ENCODE measurements at places on chromosomes 5 and 9. TPM values are rescaled to one million over a fixed set of nuclear protein-coding genes. Genes with fewer than 3 reads are reported as not detected.
A peak's percentile ranks its signal among the peaks of the same experiment; 100 is the strongest.

GRCh38 chr5:102277144-102277543 lies 18.9 kb downstream of the SLCO4C1 start:
- DNase-seq: no peak

- DNase-seq: no peak
Observed at GRCh38 chr9:93244510-93245436, 60.8 kb downstream of the WNK2 start.

DNA sequence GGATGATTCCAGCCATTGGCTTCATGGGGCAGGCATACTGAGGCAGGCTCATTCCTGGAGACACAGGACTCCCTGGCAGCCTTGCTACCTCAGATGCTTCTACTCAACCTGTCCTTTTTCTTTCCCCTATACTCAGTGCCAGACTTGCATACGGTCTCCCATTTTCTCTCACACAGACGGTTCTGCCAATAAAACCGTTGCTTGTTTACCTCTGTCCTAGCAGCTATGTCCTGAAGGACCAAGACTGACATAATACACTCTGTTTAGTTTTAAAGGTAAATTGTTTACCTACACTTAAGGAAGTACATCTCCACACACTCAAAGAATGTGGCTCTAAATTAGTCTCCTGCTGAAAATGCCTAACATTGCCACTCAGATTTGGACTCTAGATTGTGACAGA lies 151.0 kb upstream of the RFX3 start:
- no peak for DNase-seq

DNA sequence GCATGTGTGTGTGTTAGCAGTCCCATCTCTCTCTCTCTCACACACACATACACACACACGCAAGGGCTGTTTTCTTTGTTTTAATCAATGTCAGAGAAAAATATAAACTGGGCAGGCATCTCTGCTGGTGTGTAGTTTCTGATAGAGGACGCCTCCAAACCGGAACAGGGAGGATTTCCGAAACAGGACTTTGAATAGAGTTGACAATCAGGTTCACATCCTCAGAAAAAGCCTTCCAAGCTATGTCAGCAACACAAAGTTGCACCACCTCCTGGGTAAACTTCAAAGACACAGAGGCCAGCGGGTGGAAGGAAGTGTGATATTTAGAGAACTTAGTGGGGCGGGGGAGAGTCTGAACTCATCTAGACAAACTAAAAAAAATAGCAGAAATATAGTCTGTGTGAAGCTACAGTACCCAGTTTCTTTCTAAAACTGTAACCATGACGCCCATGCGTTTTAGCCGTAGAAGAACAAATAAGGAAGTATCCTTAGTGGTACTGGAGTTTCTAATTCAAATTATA lies 1.2 kb downstream of the ST8SIA4 start:
- peak; percentile 60 for DNase-seq

- no peak for DNase-seq
Observed at GRCh38 chr5:68994645-68995044, 99.2 kb upstream of the SLC30A5 start.

DNA sequence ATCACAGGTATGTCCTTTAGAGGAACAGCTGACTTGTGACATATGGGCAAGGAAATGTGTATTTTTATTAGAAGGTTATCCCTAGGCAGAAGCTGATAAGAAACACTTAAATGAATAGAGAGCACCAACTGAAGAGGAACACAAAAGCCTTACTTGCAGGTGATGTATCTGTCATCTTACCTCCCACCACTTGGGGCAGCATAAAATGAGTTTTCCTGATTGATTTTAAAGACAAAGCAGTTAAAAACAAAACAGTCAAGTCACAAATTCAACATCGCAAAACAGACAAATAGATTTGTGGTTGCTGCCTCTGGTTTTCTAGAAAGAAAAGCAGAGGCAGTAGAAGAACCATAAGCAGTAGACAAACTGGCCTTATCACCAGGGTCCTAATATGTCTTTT lies 302.4 kb upstream of the ZNF462 start:
- no peak for DNase-seq

Gene TSPAN17
- 10.3 TPM for total RNA-seq

DNA sequence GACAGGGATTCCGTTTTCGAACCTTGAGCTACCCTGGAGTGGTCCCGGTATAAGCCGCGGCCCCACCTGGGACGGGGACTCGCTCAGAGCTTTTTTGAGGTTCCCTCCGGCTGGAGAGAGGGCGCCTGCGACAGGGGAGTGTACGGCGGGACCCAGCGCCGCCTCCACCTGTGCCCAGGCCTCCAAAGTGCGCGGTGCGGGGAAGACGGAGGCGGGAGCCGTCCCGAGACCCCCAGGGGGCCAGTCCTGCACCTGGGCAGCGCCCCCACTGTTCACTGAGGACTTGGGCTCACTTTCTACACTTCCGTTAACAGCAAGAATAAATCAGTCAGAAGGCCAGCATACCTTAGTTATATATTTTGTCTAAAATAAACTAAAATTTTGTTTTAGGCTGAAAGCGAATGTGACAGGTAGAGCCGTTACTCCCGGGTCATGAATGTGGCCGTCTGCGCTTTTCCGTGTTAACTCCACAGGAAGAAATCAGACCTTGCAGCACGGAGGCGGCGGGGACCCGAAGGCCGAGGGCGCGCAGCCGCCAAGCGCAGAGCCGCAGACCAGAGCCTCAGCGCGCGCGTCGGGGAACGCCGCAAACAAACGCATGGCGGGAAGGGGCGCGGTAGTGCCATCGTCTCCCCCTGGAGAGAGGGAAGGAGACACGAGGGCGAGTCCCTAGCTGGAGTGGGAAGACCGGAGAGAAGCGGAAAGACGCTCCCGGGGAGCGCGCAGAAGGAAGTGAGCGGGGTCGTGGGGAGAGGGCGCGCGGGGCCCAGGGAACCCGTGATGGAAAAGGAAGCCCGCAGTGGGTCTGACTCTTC lies 14.1 kb downstream of the TRIM7 start:
- peak; percentile 75 for DNase-seq

DNA sequence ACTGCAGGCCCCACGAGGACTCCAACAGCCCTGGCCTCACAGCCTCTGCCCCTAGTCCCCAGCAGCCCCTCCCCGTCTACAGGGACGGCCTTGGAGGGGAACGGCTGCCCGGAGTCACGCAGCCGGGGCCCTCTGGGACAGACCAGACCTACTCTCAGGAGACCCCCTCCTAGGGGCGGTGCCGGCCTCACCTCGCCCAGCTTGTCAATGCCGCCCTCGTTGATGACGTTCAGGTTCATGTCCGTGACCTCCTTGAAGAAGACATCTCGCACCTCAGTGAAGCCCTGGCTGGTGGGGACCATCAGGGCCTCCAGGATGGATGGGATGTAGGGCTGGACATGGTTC lies 58.6 kb downstream of the LRSAM1 start:
- no peak for DNase-seq

- DNase-seq: peak; percentile 42
Observed at GRCh38 chr5:149747833-149748366, 17.8 kb downstream of the PPARGC1B start.

DNA sequence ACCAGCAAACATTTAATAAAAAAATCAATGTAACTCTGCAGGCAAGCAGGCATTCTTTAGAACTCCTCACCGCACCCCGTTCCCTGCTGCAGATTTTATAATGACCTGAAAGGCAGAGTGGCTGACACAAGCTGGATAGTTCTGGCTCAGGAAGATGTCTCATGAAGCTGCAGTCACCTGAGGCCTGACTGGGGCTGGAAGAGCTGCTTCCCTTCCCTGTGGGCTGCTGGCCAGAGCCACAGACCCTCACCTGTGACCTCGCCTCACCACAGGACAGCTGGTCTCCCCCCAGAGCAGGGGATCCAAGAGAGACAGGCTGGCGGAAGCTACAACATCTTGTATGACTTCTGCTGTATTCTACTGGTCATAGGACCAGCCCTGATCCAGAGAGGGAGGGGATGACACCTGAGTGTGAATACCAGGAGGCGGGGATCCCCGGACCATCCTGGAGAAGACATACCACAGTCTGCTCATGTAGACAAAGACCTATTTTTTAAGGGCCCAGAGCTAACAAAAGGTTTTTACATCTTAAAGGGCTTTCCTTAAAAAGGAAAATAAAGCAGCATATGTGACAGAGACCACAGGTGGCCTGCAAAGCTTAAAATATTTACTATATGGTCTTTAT lies 43.9 kb downstream of the RAPGEF1 start:
- no peak for DNase-seq

DNA sequence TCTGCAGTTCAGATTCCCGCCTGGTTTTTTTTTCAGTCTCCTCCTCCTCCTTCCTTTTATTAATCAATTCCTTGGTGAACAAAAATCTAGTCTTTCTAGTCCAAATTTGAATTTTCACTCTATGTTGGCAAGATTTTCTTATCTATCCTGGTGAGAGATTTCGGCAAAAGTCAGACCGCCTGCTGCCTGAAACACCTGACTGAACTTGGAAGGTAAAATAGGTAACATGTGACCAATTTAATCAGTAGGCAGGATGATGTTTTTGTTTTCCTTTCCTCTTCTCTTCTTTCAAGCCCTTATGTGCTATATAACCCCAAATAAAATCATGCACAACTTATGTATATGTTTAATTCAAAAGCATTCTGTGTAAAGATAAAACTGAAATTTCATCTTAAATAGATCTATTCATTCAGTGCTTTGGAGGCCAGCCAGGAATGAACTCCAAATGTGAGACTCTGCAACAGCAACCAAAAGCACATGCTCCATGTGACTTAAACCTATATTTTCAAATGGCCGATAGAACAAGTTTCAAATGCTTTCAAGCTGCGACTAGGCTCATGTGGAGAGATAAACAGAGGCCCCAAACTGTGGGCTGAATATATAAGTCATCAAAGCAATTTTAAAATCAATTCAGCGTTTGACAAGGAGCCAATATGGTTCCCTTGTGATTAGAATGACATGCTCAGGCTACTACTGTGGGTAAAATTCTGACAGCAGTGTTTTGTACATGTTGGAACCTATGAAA lies 100.4 kb upstream of the SEMA6A start:
- no peak for DNase-seq

DNA sequence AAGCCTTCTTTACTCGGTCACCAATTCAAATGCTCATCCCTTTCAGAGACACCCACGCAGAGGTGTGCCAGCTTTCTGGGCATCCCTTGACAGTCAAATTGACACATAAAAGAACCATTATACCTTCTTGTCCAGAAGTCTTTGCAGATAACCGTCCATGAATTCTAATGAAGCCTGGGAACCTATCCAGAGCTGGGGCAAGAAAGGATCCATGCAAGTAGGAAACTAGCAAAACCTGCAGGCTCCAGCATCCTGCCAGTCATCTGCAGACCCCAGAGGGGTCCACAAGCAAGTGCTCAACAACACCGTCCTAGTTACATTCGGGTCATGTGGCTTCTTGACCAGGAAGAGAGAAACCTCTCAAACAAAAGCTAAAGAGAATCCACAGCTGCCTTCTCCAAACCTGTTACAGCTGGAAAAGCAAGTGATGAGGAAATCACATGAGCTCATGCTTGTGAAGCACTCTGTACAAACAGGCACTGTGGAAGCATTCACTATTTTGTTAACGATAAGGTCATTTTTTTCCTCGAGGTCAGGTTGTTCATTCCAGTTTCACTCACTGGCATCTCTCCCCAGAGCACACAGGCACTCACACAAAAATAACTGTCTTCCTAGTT lies 80.2 kb upstream of the DMRT1 start:
- DNase-seq: peak; percentile 55

DNA sequence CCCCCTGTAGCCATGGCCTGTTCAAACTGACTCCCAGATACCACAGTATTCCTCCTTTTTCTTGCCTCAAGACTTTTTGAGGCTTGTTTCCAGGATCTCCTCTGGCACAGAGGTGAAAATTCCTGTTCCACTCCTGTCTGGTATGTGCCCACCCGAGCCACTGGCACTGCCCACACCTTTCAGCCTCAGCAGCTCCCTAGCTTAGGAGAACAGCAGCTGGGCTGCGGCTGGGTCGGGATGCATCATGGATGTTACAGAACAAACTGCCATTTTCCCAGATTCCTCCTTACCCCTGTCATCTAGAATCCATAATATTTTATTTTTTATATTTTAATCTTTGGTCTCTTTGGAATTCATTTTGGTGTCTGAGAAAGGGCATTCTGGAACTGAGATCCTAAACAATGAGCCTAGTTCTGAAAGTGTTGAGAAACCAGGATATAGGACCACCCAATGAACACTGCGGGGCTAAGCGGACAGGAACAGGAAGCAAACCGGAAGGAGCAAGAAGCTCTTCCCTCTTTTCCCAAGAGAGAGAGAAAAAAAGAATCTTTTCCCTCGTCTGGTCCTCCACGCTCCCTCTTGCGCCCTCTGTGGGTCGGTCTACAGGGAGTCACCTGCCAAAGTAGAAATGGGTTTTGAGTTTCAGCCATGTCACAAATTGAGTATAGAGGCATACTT lies 12.5 kb downstream of the OR2S2 start:
- DNase-seq: peak; percentile 91

DNA sequence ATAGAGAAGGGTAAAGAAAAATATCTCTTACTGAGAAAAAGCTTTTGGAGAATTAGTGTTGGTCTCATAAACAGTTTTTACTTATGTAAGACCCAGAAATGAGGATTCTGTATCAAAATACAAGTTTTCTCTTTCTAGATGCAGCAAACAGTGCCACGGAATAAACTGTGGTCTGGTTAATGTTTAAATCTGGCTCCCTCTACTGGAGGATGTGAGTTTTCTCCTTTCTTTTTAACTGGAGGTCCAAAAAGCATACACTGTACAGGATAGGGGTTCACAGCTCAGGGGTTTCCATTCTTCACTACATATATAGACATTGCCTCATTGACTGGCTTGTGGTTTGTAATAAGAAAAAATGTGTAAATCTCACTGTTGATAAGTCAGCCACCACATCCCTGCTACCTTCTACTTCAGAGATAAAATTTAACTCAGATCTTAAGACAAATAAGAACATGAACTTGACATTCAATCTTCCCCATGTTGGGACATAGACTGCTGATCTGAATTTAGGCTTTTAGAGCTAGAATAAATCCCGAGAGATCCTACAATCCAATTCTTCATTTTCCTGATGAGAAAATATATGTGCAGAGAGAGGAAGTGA lies 98.9 kb downstream of the CFAP95 start:
- DNase-seq: no peak

Gene PCDHGB4
- total RNA-seq: 6.1 TPM

Gene AQP7
- not detected for total RNA-seq

- no peak for DNase-seq
Observed at GRCh38 chr5:65647941-65648340, 23.1 kb downstream of the SHLD3 start.

DNA sequence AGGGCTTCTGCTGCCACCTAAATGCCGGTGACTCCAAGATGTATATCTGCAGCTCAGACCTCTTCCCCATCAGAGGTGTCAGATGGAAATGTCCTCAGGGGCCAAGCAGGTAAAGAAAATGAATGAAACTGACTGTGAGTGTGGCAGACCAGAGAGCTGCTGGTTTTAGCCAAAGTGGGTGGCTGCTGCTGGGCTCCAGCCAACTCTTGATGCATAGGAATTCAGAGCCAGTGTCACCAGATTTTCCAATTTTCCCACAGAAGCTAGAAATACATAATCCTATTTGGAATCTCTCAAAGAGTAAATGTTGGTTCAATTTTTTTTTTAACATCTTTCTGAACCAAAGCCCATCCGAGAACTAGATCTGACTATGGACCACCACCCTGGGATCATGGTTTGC lies 161.2 kb upstream of the SPRY4 start:
- DNase-seq: no peak

- DNase-seq: no peak
Observed at GRCh38 chr9:134706522-134706921, 64.9 kb downstream of the COL5A1 start.

All from sigmoid colon (tissue), 7 donors.